HS-5 (cell line): ENCODE measurements at places on chromosomes 12 and 14.

GRCh38 chr12:49482095-49483051 lies 56.5 kb upstream of the KCNH3 start:
- no peak for DNase-seq

DNA sequence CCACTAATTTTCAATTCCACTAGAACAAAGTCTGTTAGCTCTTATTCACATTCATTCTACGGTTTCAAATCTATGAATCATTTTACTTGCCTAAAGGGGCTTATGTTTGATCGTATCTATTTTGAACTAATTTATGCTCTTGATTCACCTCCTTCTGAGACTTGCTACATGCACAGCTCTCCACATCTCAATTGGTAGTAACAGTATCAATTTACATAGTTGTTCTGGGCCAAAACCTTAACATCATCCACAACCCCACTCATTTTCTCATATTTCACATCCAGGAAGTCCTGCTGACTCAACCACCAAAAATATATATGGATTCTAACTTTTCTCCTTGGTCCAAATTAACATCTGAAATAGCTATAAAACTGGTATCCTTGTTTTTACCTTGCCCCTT lies 208.6 kb downstream of the RASSF9 start:
- DNase-seq = peak; percentile 63

DNA sequence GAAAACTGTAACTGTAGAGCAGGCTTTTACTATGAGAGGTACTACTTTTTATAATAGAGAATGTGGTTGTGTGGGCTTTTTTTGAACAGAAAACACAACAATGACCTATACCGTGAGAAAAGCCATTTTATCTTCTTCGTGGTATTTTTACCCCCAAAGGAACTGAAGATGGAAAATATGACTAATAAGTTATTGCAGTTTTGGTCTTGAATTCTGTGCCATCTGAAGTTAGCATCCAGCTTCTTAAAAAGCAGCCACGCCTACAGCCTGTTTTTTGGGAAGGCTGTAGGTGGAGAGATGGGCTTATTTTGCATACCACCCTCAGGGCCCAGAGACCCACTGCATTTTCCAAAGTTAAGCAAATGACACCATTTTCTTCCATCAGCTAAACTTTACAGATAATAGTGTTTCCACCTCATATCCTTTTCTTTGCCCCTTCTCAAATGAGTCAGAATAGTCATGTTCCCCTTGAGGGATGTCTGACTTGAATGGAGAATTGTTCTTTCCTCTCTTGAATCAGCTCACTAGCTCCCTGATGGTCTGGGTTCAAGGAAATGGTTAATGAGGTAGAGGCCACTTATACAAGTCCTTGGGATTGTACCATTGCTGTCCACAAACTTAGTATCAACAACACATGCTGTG lies 53.0 kb downstream of the TBC1D30 start:
- no peak for DNase-seq

GRCh38 chr12:108856428-108857157 lies 790 bp downstream of the SSH1 start:
- DNase-seq = no peak

- DNase-seq = no peak
Observed at GRCh38 chr12:89840162-89840922, 131.7 kb upstream of the ATP2B1 start.

DNA sequence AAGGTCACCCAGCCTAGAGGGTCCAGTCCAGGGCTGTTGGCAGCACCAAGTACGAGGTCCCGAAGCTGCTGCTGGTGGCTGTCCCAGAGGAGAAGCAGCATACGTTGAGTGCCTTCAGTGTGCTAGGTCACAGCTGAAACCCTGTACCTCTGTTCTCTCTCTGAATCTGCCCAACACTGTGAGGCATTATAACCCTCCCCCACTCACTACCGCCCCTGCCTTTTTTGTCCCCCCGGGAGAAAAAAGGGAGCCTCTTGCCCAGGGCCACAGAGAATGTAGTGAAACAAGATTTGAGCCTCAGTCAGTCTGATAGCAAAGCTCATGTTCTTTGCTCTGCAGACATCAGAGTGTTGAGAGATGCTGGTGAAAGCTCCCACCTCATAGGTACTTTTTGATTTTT lies 53.4 kb downstream of the PPP2R5C start:
- DNase-seq = no peak

GRCh38 chr14:68471029-68471963 lies 321.6 kb downstream of the ZFP36L1 start:
- DNase-seq = no peak

DNA sequence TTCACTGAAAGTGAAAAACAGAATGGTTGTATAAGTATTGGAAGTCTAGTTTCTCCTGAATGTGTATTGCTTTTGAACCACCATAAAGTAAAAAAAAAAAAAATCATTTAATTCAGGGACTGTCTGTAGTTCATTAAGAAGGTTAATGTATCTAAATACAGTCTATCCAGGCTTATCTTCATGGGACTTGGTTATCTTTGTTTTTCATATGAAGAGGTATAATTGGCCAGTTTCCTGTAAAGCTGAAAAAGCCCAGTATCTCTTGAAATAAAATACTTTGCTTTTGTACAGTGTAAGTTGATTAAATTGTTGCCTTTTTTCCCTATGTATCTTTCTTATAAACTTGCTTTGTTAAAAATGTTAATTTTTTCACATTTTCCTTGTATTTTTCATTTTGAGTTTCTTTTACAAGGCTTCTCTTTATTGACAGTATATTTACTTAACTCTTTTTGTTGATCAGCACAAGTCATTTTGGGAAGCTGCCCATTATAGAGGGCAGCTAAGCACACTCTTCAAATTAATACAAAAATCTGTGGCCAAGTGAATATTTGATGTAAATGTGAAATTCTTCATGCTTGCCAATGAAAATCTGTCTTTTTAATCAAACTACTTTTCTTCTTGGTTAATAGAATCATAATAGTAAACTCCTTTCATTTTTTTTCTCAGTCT lies 156.0 kb downstream of the TMTC3 start:
- no peak for DNase-seq

- DNase-seq = no peak
Observed at GRCh38 chr14:99874306-99874705, 81.1 kb downstream of the EML1 start.

- DNase-seq = no peak
Observed at GRCh38 chr12:27766587-27766986, 13.4 kb upstream of the KLHL42 start.

GRCh38 chr12:57429473-57430111 lies 1.3 kb downstream of the R3HDM2 start:
- no peak for DNase-seq

GRCh38 chr12:107533218-107533617 lies 152.4 kb upstream of the PWP1 start:
- no peak for DNase-seq

- DNase-seq = no peak
Observed at GRCh38 chr12:124869059-124869665, 5.5 kb upstream of the SCARB1 start.

DNA sequence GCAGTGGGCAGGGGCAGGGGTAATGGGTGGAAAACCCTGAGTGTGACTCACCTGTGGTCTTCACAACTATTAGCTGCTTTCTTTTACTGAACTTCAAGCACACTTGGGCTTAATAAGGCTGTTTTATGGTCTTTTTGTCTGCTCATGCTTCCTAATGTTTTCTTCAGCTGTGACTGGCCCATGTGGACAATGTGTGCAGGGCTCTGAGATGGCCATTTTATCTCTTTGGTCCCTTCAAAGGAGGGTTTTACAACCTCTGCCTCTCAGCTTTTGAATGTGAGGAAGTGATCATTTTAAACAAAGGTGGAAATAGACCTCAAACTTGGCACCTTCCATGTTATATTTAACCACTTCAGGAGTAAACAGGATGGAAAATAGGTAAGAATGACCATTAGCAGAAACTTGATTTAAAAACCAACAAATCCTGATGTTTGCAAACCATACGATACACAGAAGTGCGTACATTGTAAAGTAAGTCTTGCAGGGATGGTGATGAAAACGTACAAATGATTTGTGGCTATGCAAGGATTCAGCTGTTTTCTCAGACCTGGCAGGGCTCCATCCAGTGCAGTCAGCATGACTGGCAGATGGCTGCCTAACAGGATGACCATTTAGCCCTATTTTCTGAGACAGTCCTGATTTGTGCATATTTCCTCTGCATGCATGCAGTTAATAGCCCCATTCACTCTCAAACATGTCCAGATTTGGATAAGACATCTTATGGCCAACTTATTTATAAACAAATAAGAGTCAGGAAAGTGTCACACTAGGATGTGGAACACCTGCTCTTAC lies 103.2 kb downstream of the SLC38A4 start:
- DNase-seq = no peak

DNA sequence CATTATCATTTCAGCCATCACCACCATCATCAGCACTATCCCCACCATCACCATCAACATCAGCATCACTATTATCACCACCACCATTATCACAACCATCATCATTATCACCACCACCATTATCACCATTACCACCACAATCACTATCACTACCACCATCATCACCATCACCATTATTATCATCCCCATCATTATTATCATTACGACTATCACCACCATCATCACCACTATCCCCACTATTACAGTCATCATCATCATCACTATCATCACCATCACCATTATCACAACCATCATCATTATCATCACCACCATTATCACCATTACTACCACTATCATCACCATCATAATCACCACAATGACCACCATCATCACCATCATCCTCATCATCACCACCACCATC lies 50.4 kb upstream of the CMKLR1 start:
- DNase-seq = no peak

GRCh38 chr12:103687253-103687652 lies 100.2 kb downstream of the STAB2 start:
- no peak for DNase-seq

GRCh38 chr12:131607658-131608447 lies 103.0 kb upstream of the SFSWAP start:
- no peak for DNase-seq

DNA sequence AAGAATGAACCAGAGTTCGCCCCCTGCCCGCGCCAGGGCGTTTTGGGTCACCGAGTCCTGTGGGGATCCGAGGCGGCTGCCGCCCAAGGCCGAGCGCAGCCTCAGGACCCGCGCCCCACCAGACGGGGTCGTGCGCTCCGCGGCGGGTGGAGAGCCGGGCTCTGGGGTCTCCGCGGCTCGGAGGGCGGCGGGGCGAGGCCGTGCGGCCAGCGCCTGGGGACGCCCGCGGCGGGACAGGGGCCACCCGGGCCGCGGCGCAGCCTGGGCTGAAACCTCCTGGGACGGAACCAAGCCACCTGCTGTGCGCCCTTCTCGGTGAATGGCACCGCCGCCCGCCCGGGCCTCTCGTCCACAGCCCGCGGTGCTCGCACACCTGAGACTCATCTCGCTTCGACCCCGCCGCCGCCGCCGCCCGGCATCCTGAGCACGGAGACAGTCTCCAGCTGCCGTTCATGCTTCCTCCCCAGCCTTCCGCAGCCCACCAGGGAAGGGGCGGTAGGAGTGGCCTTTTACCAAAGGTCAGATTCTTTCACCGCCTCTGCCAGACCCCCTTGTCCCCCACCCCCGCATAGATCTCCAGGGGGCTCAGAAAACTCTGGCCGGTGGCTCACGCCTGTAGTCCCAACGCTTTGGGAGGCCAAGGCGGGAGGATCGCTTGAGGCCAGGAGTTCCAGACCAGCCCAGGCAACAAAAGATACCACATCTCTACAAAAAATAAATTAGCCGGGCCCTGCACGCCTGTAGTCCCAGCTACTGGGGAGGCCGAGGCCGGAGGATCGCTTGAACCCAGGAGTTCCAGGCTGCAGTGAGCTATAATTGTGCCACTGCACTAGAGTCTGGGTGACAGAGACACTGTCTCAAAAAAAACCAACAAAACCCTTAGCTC lies 901 bp downstream of the B3GNT4 start:
- no peak for DNase-seq

GRCh38 chr14:51880835-51881580 lies 20.6 kb downstream of the GNG2 start:
- no peak for DNase-seq

DNA sequence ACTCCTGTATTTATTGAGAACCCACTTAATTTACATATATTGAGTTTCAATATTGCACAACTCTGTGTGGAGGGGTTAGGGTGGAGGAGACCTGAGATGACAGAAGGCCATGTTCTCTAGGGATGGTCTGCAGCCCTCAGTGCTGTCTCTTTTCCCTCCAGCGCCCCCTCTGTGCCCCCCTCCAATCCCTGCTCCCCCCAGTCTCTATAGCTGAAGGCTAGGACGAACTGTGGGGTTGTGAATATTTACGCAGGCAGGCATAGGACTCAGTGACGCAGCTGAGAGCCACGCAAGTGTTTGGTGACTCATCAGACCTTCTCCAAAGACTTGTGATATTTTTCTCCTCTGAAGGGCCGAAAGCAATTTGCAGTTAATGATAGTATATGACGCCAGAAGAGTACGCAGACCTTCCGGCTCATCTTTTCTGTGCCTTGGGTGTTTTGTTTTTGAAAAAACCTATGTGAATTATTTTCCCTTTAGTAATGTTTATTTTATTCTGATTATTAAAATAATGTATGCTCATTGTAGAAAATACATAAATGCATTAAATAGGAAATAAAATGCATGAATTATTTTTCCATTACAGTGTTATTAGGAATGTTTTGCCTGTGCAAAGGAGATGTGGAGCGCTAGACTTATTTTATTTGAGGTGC lies 85.3 kb downstream of the SLC25A47 start:
- peak; percentile 60 for DNase-seq

- DNase-seq = no peak
Observed at GRCh38 chr14:101242442-101243385, 318.6 kb upstream of the DIO3 start.

- no peak for DNase-seq
Observed at GRCh38 chr12:102883204-102883799, 33.7 kb downstream of the PAH start.

GRCh38 chr12:117188961-117189724 lies 1.1 kb downstream of the FBXO21 start:
- DNase-seq = no peak

- no peak for DNase-seq
Observed at GRCh38 chr14:51056421-51056820, 38.5 kb downstream of the TRIM9 start.

GRCh38 chr14:65103150-65103760 lies 938 bp upstream of the MAX start:
- peak; percentile 28 for DNase-seq

GRCh38 chr12:88703790-88704189 lies 123.5 kb upstream of the KITLG start:
- no peak for DNase-seq

GRCh38 chr12:68539615-68539952 lies 71.1 kb upstream of the RAP1B start:
- no peak for DNase-seq
